ENCODE measurements at places on chromosomes 1 and 21.

DNA sequence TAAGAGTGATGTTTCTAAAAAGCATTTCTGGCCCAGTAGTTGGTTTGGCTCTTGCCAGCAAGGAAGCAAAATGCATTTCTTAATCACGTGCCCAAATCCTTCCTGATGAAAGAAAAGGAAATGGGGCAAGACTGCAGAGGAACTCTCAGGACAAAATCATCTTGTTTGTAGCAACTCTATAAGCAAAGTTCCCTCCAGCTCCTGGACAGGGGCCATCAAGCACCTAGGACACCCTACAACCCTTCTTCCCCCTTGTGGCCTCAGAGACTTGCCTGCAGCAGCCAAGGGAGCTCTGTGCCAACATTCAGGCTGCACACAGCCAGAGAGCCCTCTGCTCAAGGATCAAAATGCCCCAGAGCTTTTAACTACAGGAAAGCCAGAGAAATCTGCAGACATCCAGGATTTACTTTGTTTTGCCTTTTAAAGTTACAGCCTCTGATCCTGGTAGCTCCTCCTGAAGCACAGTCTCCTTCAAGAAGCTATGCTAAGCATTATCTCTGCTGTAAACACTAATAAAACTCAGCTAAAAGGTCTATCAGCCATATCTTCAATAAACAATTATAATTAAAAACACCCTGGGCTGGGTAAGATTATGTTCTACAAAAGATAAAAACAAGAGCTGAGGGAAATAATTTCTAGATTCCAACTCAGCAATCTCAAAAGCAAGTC, 105.0 kb downstream of the KIAA0319L start:
- DNase-seq, result no peak

DNA sequence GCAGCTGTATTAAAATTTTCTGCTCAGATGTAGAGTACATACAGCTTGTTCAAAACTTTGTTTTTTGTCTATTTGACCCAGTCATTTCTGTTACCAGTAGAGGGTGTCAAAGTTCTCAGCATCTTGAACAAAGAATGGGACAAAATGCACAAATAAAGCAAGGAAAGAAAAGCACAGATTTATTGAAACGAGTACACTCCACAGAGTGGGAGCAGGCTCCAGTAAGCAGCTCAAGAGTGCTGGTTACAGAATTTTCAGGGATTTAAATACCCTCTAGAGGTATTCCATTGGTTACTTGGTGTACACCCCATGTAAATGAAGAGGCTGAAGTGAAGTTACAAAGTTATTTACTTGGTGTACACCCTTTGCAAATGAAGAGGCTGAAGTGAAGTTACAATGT, 8.9 kb upstream of the PRMT6 start:
- DNase-seq, result no peak

DNA sequence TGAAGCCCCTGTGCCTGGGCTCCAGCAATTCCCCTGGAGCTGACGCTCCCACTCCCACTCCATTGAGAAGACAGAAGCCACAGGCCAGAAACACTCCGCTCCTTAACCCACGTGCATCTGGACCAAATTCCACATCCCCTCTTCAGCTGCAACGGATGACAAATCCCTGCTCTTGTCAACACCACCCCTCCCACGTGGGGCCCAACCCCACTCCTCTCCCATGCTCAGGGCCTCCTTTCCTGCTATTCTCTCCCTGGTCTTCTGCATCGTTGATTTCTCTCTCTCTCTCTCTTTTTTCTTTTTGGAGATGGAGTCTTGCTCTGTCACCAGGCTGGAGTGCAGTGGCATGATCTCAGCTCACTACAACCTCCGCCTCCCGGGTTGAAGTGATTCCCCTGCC, 18.3 kb downstream of the CA6 start:
- DNase-seq, result no peak

DNA sequence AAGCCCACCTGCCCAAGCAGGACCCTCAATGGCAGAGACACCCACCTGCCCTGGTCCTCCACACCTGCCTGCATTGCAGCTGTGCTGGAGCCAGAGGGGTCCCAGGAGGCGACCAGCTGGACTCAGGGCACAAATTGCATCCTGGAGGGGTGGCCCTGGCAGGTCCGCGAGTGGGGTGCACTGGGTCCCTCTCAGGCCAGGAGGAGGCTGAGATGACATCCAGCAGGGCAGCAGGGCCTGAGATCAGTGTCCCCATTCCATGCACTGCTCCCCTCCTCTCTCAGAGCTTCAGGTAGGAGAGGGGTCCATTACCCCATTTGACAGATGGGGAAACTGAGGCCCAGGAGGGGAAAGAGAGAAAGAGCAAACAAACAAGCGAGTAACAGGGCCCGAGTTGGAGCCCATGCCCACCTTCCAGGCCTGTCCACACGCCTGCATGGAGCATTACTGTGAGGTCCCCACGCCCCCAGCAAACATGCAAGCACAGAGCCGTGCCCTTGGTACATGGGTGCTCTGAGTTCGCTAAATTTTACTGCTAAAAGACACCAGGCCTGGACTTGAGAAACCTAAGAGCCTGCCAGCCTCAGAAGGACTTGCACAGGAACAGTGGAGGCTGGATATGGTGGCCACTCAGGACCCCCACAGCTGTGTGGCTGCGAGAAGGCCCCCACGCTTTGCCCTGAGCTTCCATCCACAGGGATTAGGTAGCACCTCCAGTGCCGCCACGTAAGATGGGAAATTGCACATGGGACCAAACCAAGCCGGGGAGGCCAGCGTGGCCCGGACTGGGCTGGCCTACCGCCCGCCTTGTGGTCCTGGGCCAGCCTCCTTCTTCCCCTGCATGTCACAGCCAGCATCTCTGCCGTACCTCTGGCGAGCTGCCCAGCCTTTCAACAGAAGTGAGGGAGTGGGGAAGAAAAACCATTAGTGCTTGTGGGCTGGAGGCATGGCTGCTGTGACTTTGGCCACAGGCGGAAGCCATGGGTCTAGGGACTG, 7.4 kb downstream of the WNT3A start:
- DNase-seq, result no peak

- DNase-seq, result no peak
Measured at GRCh38 chr1:174204697-174205308, 45.5 kb downstream of the RABGAP1L start.

GRCh38 chr1:228058172-228058948, 24.1 kb upstream of the ARF1 start:
- no peak for DNase-seq

DNA sequence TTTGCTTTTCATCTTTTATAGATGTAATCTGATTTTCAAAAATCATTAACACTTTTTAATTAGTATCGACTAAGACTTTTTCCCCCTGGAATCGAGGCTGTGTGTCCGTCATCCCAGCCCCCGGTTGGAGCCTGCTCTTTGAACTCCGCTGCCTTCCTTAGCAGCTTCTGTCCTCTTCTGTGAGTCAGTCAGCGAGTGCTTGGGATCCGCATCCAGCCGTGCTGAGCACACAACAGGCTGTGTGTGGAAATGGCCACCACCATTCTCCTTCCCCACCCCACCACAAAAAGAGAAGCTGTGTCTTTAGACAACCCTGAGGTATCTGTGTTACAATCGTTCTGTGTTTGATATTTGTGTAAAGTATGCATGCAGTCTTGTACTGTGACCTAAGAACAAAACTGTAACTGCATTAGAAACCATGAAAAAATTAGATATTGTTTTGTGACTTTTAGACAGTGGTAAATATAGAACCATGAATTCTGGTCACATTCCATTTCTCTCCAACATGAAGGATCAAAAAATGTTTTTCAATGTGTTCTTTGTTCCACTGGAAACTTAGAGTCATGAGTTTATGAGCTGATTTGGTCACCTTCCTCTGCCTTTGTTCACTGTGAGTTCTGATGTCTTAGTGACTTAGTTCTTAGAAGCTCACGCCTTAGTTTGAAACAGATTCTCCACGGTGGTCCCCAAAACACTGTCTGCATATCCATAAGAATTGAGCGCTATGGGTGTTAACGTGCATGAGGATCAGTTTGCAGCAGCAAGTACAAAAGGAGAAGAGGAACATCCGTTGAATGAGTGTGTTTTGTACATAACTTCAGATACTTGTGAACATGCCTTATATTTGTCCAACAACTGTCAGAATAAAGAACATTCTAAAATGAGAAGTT, 64.7 kb downstream of the VPS26C start:
- no peak for DNase-seq

DNA sequence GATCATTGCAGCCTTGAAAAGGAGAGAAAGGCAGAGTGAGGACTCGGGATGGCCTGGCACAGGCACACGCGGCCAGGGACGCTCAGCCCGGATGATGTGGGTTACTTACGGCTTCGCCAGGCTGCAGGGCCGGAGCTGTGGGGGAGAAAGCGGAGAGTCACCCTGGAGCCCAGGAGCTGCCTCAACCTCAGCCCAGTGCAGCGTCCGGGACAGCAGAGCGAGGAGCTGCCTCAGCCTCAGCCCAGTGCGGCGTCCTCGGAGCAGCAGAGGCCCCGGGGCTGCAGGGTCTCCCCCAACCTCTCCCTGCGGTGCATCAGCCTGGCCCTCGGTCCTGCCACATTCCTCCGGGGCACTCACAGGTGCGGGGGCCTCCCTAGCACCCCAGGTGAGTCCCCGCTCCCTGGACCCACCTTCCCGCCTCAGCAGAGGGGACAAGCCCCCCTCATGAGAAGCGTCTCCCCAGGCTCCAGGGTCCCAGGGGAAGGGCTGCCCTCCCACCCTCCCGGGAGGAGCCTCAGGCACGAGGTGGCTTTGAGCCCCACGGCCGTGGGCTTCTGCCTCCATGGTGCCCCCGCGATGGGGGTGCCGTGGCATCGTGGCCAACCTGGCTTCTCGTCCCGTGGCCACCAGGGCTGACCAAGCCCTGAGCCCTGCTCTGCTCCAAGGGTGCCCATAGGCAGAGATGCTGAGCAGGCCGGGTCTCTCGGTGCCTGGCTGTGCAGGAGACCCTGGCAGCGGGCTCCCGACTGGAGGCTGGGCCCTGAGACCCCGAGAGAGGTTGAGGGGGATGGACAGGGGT, 10.5 kb upstream of the RNF223 start:
- no peak for DNase-seq

- DNase-seq, result no peak
Measured at GRCh38 chr1:230747127-230747730, at the start of gene CAPN9. TSS of gene CAPN9 (plus strand) at chr1:230747388. CDS start at chr1:230747497, 109 bp downstream.

DNA sequence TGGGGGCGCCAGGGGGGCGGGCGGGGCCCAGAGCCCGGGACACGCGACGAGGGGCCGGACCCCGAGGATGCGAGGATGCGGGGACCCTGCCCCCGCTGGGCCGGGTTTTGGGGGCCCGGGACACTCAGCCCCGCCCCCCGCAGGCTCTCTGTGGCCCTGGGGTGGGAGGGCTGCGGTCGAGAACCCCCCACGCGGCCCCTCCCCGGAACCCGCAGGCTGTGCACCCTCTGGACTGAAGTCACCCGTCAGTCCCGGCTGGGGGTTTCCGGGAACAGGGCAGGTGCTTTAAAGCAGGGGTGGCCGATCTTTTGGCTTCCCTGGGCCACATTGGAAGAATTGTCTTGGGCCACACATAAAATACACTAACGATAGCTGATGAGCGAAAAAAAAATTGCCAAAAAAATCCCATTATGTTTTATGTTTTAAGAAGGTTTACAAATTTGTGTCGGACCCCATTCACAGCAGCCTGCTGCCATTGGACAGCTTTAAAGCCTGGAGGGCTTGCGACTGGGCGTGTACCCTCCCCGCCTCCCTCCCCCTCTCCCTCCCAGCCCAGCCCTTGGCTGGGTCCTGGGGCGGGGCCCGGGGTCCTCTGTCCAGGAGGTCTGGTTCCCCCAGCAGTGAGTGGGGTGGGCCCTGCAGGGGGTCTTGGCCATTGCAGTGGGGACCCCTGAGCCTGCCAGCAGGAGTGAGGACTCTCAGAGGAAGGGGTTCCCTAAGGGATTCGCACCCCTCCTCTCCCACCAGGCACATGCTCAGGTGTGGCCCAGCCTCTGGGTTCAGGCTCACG, 21.6 kb upstream of the C1orf159 start:
- peak; percentile 88 for DNase-seq

- DNase-seq, result no peak
Measured at GRCh38 chr1:223233019-223233409, 90.0 kb upstream of the TLR5 start.

DNA sequence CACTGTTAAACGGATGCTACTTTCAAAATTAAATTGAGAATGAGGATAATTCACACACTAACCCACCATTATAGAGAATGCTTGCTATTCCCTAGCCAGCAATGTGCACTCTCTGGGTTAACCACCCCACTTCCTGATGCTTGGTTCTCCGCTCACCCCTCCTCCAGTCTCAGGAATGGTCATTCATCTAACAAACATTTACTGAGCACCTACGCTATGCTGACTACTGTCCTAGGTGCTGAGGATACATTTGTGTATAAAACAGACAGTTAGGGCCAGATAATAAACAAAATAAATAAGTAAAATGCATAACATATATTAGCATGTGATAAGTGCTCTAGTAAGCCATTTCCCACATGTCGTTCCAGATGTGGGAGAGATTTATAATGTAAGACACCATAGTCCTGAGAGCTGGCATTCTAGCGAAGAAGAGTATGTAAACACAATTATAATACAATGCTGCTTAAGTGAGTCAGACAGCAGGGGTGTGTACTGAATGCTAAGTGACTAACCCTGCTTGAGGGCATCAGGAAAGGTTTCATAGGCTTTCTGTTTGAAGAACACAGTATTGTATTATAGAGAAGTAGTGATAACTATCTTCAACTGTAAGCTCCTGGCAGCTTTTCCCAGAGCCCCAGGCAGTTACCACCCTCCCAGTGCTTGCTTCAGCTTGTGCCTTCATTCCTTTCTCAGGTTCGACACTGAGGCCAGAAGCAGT, 126.7 kb upstream of the CACHD1 start:
- no peak for DNase-seq

GRCh38 chr1:207259391-207259790, 62.1 kb upstream of the CD55 start:
- no peak for DNase-seq

DNA sequence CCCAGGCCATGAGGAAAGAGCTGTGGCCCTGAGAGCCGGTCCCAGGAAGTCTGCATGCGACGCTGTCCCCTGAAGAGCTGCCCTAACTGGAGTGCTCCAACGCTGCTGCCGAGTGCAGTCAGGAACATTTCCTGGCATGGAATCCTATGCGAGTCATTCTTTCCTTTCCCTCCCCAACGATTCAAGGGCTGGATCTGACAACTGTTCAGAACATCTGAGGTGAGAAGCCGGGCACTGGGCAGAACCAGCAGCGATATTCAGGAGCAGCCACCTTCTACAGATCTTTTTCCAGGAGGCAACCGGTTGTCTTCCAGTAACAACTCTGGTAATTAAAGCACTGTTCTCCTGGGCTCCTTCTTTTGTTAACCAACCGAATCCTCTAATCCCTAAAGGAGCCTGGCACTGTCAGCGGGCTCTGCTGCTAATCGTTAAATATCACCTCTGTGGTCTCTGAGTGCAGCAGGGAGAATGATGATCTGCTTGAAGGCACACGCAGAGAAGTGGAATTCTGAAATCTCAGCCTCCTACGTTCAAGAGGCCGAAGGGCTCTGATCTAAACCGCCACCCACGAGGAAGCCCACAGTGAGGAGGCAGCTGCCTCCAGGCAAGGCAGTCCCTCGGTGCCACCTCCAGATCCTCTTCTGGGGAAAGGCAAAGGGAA, 55.8 kb downstream of the SLC45A1 start:
- no peak for DNase-seq

DNA sequence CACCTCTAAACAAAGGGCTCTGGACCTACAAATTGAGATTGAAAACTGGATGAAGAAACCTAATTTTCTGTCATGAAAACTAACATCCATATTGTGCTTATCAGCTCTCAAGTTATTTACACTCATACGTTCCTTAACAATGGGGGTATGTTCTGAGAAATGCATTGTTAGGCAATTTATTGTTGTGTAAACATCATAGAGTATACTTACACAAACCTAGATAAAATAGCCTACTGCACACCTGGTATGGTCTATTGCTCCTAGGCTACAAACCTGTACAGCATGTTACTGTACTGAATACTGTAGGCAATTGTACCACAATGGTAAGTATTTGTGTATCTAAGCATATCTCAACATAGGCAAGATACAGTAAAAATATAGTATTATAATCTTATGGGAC, 191.4 kb downstream of the TM2D1 start:
- no peak for DNase-seq

GRCh38 chr1:10399444-10399941, 629 bp downstream of the PGD start:
- DNase-seq, result no peak
